SHP77 treated with DMSO at 0.1 percent for 48 hours (cell line): ENCODE measurements at places on chromosomes 7 and 10.

DNA sequence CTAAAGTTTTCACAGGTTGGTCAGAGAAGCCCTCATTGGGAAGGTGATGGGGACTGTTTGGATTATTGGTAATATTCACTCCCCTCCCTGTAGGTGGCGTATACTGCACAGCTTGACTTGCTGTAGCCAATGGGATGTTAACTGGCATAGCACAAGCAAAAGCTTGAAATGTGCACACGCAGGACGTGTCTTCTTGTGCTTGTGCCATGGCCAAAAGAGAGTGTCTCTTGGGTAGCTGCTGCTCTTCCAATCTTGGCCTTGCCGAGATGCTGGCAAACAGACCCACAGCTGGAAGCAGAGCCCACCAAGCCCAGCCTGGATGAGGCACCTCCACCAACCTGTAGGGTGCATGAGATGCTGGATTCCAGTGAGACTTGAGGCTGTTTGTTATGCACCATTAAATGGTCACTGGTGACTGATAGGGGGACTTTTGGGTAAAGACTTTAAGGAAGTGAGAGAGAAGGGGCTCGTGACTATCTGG, 266.0 kb downstream of the GRID1 start:
- no peak for DNase-seq

DNA sequence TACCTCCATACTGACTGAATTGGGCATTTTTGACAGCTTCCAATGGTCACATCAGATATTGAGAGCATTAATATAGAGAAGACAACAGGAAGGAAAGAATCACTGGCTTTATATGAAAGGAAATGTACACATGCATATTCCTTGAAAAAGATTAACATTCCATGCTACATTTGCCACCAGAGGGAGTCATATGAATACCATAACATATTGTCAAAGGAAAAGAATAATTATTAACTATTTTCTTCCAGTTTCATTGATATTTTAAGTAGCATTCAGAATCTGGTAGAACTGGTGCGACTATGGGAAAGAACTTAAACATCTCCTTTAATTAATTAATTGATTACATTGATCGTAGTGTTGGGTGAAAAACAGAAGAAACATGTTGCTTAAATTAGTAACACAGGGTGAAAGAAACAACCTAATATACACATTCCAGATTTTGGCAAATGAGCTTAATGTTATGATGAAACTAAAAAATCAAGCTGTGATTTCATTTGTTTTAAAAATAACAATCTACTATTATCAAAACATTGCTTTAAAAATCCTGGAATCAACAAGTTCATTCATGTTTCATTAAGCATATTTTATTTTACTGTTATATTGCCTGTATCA, 71.5 kb downstream of the GPR85 start:
- DNase-seq, result no peak

GRCh38 chr10:32367793-32368453, 21.0 kb upstream of the EPC1 start:
- peak; percentile 14 for DNase-seq

GRCh38 chr10:43194266-43194665, 56.0 kb downstream of the CSGALNACT2 start:
- no peak for DNase-seq

DNA sequence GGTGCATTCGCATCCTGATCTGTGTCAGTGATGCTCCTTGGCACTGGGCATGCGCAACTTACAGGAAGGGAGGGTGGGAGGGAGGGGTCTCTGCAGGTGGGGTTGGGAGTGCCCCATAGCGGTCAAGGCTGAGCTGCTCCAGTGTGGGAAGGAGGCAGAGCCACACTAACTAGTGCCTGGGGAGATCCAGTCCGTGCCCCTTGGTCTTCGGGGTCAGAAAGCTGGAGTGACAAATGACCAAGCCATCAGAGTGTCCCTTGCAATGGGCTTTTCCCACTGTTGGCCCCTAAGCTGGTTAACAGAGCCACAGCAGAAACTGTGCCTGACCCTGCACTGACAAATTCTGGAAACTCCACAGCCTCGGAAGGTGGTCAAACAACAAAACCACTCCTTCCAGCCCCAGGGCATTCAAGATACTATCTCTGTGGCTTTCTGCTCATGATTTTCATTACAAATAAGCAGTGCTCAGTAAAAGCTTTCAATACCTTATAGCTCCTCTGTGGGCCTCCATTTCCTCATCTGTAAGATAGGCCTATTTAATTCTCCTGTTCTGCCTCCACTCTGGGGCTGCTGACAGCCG, 138.1 kb upstream of the UNC5B start:
- no peak for DNase-seq

DNA sequence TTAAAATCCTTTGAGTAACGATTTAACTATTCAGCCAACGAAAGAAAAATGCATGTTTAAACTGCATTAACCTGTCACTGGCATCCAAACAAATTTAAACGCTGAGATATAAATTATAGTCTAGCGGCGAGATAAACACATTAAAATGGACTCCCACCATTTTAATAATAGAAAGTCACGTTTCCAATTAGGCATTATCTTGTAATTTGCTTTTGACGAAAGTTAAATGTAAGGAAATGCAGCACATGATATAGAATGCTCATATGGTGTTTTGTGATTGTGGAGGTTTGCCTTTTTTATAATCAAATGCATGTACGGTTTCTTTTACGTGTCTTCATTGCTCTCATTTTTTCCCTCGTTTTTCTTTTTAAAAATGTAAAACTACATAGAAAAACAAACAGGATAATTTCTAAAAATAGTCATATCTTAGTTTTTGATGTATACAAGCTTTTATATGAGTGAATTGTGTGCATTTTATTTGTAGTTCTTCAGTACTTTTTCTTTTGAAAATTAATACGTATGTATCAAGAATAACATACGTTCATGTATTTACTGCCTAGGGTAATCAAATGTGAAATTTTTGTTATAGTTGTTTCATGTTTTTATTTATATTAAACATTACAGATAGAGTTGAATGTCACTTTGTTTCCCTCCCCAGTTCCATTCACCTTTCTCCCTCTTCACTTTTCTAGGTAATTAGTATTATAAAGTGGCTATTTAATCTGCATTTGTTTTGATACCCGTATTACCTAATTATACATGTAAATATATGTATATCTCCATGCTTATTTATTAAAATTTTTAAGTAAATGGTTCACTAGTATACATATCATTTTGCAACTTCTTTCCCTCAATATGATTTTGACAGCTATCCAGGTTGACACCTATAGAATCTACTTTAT, 1.1 kb upstream of the KLF14 start:
- DNase-seq, result no peak

GRCh38 chr7:134829380-134829986, 50.0 kb downstream of the CALD1 start:
- no peak for DNase-seq

- peak; percentile 83 for DNase-seq
Measured at GRCh38 chr7:2602406-2603043, 29.3 kb upstream of the TTYH3 start.

DNA sequence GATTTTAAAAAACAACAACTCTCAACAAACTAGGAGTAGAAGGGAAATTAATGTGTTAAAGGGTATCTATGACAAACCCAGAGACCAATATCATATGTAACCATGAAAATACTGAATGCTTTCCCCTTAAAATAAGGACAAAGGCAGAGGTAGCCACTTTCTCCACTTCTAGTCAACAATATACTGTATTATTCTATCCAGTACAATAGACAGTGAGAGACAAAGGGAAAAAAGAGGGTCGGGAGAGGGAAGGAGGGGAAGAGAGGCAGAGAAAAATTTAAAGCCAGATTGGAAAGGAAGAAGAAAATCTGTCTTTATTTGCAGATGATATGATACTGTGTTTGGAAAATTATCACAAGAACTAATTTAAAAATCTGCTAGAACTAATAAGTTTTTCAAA, 39.1 kb upstream of the WDFY4 start:
- DNase-seq, result no peak

GRCh38 chr7:22559829-22560489, 60.0 kb upstream of the STEAP1B start:
- peak; percentile 71 for DNase-seq

GRCh38 chr7:112192236-112193154, 13.7 kb downstream of the DOCK4 start:
- DNase-seq, result no peak

DNA sequence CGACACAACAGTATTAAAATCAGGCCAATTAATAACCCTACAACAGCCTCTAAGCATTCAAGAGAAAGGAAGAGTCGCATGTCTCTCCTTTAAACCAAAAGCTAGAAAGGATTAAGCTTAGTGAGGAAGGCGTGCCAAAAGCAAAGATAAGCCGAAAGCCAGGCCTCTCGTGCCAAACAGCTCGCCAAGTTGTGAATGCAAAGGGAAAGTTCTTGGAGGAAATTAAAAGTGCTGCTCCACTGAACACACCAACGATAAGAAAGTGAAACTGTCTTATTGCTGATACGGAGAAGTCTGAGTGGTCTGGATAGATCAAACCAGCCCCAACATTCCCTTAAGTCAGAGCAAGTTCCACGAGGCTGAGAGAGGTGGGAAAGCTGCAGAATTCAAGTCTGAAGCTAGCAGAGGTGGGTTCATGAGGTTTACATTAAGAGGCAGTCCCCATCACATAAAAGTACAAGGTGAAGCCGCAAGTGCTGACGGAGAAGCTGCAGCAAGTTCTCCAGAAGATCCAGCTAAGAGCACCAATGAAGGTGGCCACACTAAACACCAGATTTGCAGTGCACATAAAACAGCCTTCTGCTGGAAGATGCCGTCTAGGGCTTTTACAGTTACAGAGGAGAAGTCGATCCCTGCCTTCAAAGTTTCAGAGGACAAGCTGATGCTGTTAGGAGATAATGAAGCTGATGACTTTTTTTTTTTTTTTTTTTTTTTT, 194.8 kb downstream of the MAD1L1 start:
- no peak for DNase-seq

DNA sequence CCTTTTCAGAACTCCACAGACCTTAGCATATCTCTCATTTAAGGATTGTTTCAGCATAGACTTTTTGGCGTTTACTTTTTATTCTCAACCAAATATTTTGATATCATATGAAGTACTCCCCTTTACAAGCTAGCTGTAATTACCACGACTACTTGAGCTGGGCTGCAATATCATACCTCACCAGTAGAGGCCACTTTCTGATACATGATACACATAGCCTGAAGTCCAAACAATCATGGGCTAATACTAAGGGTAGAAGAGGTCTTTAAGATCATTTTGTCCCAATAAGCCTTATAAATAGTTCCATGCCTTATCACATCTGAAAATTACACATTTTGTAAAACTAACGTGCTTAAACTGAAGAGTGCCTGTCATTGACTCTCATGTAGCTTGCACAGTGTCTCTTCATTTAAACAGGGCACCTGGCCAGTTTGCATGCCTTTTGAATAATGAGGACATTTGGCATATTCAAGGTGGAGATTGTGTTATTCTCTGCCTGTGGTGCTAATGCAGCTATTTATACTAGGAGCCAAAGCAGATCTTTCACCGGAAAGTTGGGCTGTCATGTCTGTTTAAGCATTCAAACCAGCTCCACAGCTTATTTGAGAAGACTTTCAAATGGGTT, 403.7 kb upstream of the ZMIZ1 start:
- DNase-seq, result no peak

- DNase-seq, result no peak
Measured at GRCh38 chr10:14839305-14839695, 1.2 kb downstream of the HSPA14 start.

- no peak for DNase-seq
Measured at GRCh38 chr7:111294494-111294893, 203.6 kb downstream of the LRRN3 start.

GRCh38 chr10:5860066-5860465, 29.6 kb downstream of the ANKRD16 start:
- DNase-seq, result no peak

GRCh38 chr7:137343281-137343841, at the start of gene PTN:
TSS of gene PTN (minus strand) at chr7:137343733. CDS start at chr7:137254973, 88,760 bp downstream.
- no peak for DNase-seq

DNA sequence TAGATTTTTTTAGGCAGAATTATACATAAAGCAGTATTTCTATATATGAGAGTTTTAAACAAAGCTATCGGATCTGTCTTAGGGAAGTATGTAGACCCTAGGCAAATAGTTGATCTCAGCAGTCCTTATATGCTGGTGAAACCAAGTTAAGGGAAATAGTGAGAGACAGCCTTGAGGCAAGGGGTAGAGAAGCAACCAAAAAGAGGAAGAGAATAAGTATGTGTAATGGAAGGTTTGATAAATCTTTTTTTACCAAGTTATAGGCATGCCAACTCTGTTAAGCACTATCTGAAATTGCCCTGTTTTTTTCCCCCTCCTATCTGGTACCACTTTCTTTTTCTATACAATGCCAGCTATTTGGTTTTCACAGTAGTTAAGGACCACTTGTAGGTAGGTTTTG, 19.9 kb downstream of the SPAG6 start:
- no peak for DNase-seq

GRCh38 chr10:43942096-43942850, 293.6 kb upstream of the ZNF32 start:
- DNase-seq, result no peak

DNA sequence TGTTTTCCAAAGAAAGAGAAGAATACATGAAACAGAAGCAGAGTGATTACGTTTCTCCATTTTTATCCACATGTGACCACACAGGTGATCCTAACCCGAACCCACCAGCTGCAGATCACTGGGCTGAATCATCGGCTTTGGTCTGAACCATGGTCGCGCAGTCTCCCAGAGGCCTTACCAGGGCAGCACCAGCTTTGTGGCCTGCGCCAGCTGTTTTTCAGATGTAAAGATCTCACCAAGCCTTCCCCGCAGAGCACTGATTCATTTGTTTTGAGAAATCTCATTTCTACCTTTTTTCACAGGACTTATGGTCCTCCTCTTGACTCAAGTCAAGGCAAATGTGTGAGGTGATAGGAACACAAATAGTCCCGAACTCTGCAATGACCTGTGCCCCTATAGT, 207.0 kb upstream of the PPP2R2D start:
- no peak for DNase-seq

DNA sequence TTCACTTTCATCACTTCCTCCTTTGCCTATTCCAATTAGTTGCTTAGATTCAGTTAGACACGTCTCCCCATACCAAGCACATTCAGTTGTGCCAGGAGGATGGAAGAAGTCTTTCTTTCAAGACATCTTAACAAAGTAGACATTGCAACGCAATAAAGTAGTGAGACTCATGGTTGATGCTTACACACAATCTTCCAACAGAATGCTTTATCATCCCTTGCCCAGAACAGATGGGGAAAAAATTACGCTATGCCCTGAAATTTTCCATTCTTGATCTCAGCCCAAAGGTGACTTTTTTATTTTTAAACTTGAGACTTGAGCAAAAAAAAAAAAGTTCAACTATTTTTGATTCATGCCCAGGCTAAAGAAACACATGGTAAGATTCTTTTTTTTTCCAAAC, 74.9 kb downstream of the KCNMA1 start:
- DNase-seq, result no peak

DNA sequence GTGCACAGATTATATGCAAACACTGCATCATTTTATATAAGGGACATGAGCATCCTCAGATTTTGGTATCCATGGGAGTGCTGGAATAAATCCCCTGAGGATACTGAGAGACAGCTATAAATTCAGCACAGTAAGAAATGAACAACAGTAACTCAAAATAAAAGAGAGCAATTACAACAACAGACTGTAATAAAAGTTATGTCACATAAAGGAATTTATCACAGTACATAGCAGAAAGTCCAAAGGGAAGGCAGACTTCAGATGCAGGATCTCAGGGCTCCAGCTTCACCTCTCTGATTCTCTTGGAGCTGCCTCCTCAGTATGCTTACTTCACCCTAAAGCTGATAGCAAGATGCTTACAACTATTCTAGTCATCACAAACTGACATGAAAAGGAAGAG, 43.9 kb upstream of the STRIP2 start:
- no peak for DNase-seq

GRCh38 chr7:30349170-30349569, 64.8 kb downstream of the ZNRF2 start:
- no peak for DNase-seq

- no peak for DNase-seq
Measured at GRCh38 chr10:97707134-97707861, 6.2 kb upstream of the MARVELD1 start.

- DNase-seq, result no peak
Measured at GRCh38 chr10:97708976-97709946, 4.3 kb upstream of the MARVELD1 start.
